Vagina (tissue), 2 donors: ENCODE measurements at places on chromosomes 11 and 22. TPM values are rescaled to one million over a fixed set of nuclear protein-coding genes. Genes with fewer than 3 reads are reported as not detected.

GRCh38 chr11:46302866-46303265, 25.4 kb downstream of the CREB3L1 start:
- H3K27ac ChIP-seq: no peak overlapping the region
- no peak for DNase-seq
- H3K27me3 ChIP-seq: no peaks in the 10 kb centered on the region

DNA sequence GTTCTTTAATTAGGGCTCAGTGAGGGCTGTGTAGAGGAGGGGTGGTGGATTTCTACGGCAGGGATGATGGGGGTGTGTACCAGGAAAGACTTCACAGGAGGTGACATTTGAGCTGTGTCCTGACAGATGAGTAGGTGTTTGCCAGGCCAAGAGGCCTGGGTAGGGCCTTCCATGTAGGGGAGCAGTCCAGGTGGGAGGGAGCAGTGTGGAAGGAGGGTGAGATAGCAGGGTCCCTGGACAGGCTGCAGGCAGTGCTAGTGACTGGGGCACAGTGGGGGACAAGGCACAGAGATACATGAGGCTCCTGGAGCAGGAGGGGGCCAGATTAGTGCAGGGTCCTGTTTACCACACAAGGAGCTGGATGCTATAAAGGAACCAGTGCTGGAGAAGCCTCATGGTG, 147.9 kb upstream of the CADM1 start:
- H3K27me3 ChIP-seq: no peaks in the 10 kb centered on the region
- H3K27ac ChIP-seq: no peak overlapping the region
- no peaks in the 10 kb centered on the region for H3K36me3 ChIP-seq
- peaks cover 12% of the 10 kb centered on the region for H3K4me1 ChIP-seq

DNA sequence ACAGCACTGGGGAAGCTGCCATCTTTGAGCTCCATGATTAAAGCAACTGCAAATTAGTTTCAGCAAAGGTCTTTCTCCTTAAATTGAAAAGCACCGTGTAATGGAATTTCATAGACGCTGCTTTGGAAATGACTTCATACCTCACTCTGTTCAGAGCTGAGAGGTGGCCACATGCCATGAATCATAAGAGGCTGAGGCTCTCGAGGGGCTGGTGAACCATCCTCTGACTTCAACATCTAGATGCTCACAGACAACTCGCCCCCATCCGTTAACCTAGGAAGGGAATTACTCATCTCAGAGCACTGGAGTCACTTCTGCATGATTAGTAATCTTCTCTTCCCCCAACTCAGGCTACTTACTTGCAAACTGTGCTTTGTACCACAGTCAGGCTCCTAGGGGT, 122.3 kb downstream of the RCN1 start:
- H3K4me1 ChIP-seq: no peaks in the 10 kb centered on the region
- no peaks in the 10 kb centered on the region for H3K36me3 ChIP-seq
- no peak overlapping the region for H3K27ac ChIP-seq
- no peaks in the 10 kb centered on the region for H3K27me3 ChIP-seq
- peak; percentile 44 for DNase-seq
- H3K4me3 ChIP-seq: no peak overlapping the region

DNA sequence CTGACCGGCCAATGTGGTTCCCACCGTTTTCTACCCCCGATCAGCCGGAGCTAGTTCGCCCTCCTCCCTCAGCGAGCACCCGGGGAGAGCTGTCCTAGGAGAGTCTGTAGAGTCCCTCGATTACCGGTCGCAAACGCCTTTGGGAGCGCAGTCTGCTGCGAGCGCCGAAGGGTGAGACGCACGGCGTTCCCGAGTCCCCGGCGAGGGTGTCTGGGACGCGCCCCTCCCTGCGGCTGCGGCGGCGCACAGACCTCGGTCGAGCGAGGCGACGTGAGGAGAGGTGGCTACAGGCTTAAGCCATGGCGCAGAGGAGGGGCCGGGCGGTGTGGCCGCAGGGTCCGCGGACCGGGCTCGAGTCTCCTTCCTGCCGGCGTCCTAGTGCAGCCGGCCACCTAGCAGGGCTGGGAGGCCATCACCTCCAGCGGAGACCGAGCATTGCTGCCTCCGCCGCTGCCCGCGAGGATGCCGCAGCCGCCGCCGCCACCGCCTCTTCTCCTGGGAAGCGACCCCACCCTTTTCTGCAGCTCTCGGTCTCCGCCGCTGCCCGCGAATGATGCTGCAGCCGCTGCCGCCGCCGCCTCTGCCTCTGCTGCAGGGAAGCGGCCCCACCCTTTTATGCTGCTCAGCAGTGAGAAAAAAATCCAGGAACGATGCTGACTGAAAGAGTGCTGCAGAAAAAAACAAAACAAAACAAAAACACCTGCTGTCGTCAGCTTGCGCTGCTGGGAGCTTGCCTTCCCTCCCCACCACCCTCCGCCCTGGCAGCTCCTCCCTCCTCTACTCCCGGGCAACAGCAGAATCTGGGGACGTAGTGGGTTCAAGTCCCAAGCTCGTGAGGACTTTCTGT, at the start of gene MAP6:
Gene MAP6, minus strand, starts transcription at position 588 of the 847 bp plus-strand sequence. CDS start 669 bp downstream, outside the sequence.
- H3K36me3 ChIP-seq: no peaks in the 10 kb centered on the region
- peaks cover 16% of the 10 kb centered on the region for H3K4me1 ChIP-seq
- no peak within 1 kb of the TSS for H3K27ac ChIP-seq
- no peaks in the 10 kb centered on the region for H3K27me3 ChIP-seq
- peak within 1 kb of the TSS; percentile 73 for H3K4me3 ChIP-seq
- DNase-seq: no peak

DNA sequence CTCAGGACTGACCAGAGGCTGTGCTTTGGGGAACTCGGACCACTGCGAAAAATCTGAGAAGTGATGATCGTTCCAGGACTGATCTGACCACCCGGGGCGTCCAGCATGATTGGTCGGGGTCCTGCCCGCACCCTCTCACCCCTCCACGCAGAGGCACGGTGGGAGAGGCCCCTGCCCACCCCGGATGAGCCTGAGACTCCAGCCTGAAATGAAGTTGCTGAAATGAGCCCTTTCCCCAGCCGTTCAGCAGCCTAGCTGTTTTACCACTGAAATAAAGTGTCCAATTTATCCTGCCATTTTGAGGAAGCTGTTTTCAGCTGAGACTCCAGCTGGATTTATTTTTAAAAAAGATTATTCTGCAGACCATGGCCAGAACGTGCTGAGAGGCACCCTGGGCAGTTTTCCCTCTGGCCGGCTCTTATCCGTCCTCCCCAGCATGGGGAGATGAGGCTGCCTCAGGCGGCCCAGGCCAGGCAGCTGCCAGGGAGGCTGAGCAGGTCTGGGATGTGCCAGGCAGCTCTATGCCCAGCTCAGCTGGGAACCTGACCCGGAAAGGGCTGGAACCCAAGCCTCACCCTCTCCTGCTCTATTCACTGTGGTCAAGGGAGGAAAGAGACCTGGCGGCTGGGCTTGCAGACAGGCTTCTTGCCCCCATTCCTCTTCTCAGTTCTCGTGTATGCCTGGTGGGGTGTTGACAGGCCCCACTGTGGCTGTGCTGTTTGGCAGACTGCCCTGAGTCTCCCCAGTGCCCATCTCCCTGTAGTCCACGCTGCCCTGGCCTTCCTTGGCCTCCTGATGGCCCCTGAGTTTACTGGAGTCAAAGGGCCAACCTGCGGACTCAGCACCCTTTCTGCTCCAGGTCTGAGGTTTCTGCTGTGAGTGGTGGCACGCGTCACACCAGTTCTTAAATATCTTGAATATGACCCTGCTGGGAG, 161.0 kb upstream of the B3GAT1 start:
- peak; percentile 65 for DNase-seq
- no peaks in the 10 kb centered on the region for H3K36me3 ChIP-seq

DNA sequence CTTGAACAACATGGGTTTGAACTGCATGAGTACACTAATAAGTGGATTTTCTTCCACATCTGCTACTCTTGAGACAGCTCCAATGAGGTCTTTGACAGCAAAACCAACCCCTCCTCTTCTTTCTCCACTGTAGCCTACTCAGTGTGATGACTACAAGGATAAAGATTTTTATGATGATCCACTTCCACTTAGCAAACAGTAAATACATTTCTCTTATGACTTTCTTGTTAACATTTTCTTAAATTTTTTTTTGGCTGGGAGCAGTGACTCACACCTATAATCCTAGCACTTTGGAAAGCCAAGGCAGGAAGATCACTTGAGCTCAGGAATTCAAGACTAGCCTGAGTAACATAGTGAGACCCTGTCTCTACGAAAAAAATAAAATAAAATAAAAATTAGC, 9.9 kb upstream of the EIF4G2 start:
- no peaks in the 10 kb centered on the region for H3K36me3 ChIP-seq
- no peak for DNase-seq
- no peaks in the 10 kb centered on the region for H3K4me1 ChIP-seq

GRCh38 chr22:20904008-20904979, 12.9 kb upstream of the CRKL start:
- H3K27ac ChIP-seq: no peak overlapping the region
- no peak for DNase-seq
- no peak overlapping the region for H3K4me3 ChIP-seq
- no peaks in the 10 kb centered on the region for H3K27me3 ChIP-seq
- H3K36me3 ChIP-seq: no peaks in the 10 kb centered on the region
- H3K4me1 ChIP-seq: peaks cover 5% of the 10 kb centered on the region

- no peak overlapping the region for H3K27ac ChIP-seq
- H3K4me3 ChIP-seq: no peak overlapping the region
- H3K4me1 ChIP-seq: peaks cover 6% of the 10 kb centered on the region
- H3K27me3 ChIP-seq: no peaks in the 10 kb centered on the region
- DNase-seq: no peak
Measured at GRCh38 chr11:75537740-75538139, 12.0 kb upstream of the GDPD5 start.

- DNase-seq: no peak
- H3K27me3 ChIP-seq: no peaks in the 10 kb centered on the region
- no peaks in the 10 kb centered on the region for H3K36me3 ChIP-seq
- H3K4me1 ChIP-seq: peaks cover 59% of the 10 kb centered on the region
- H3K27ac ChIP-seq: no peak overlapping the region
Measured at GRCh38 chr11:108016647-108017046, 7.9 kb downstream of the CUL5 start.

DNA sequence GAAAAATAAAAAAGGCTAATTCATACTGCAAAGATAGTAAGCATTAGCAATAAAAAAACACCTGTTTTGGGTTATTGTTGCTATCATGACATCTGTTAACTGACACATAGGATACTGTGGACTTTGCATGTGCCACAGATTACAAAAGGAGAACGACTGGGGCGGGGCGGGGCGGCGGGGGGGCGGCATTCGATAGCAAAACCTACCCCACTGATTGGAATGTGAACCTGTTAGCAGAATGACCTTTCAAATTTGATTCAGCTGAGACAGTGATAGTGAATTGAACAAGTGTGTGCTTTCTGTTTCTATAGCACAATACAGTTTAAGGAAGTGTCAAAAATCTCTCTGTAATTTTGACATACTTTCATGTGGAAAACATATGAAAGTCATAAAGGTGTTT, 14.9 kb downstream of the MMP20 start:
- H3K4me1 ChIP-seq: no peaks in the 10 kb centered on the region
- H3K27me3 ChIP-seq: no peaks in the 10 kb centered on the region
- no peak overlapping the region for H3K4me3 ChIP-seq
- H3K27ac ChIP-seq: no peak overlapping the region

- no peak overlapping the region for H3K4me3 ChIP-seq
- no peaks in the 10 kb centered on the region for H3K36me3 ChIP-seq
- DNase-seq: no peak
- no peaks in the 10 kb centered on the region for H3K27me3 ChIP-seq
- H3K4me1 ChIP-seq: no peaks in the 10 kb centered on the region
- H3K27ac ChIP-seq: no peak overlapping the region
Measured at GRCh38 chr11:32032478-32032877, 58.4 kb upstream of the RCN1 start.

- no peak overlapping the region for H3K4me3 ChIP-seq
- no peaks in the 10 kb centered on the region for H3K4me1 ChIP-seq
- no peaks in the 10 kb centered on the region for H3K27me3 ChIP-seq
- H3K27ac ChIP-seq: no peak overlapping the region
- H3K36me3 ChIP-seq: no peaks in the 10 kb centered on the region
- no peak for DNase-seq
Measured at GRCh38 chr11:124807201-124807600, 7.0 kb upstream of the MSANTD2 start.

DNA sequence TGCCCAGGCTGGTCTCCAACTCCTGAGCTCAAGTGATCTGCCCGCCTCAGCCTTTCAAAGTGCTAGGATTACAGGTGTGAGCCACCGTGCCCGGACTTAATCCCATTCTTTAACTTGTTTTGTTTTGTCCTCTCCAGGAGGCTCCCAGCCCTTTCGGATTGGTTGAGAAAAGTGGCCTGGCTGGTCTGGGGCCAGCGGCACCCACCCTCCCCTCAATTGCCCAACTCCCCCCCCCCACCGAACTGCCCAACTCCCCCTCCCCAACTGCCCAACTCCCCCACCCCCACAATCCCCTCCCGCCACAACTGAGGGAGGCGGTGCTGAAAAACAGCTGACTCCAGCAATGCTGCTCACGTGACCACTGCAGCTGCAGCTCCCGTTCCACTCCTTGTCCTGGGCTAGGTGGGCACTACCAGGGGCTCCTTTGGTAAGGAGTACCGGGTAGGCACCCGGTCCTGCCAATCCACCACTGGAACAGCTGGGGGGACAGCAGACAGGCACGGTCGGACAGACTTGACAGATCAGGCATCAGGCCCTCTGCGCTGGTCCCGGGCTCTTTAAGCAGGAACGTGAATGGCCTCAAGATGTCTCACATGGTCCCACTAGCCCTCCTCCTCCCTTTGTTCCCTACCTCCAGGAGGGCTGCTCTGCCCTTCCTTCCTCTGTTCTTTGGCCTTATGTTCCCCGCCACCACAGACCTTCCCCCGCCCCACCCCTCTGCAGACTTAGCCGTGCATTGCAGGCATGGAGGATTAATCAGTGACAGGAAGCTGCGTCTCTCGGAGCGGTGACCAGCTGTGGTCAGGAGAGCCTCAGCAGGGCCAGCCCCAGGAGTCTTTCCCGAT, at the start of gene TCN2:
Gene TCN2, plus strand, starts transcription at position 720 of the 845 bp plus-strand sequence. CDS start 158 bp downstream, outside the sequence.
- no peaks in the 10 kb centered on the region for H3K27me3 ChIP-seq
- peak within 1 kb of the TSS; percentile 81 for H3K27ac ChIP-seq
- DNase-seq: no peak
- no peaks in the 10 kb centered on the region for H3K36me3 ChIP-seq

The CLDN5 gene
- 228 TPM for total RNA-seq

The GRM5 gene
- not detected for total RNA-seq

The GTSE1 gene
- total RNA-seq: 2.2 TPM

The INCENP gene
- total RNA-seq: 39.0 TPM

The C11orf91 gene
- not detected for total RNA-seq
